HCT116 (cell line): ENCODE measurements at places on chromosomes 5 and 9. TPM values are rescaled to one million over a fixed set of nuclear protein-coding genes. Genes with fewer than 3 reads are reported as not detected.
A peak's percentile ranks its signal among the peaks of the same experiment; 100 is the strongest.

SLIT3 gene
- total RNA-seq: 0.10 TPM

GAS1 gene
- total RNA-seq: 0.07 TPM

SLC24A2 gene
- not detected for total RNA-seq

CHSY3 gene
- 2.3 TPM for total RNA-seq

ARHGEF39 gene
- 29.8 TPM for total RNA-seq

MEIKIN gene
- total RNA-seq: not detected

CTSL gene
- 63.1 TPM for total RNA-seq

EQTN gene
- not detected for total RNA-seq

ALDH1A1 gene
- total RNA-seq: 0.44 TPM

SNX24 gene
- total RNA-seq: 10.8 TPM

FOXD4L3 gene
- total RNA-seq: 0.25 TPM

- H3K4me1 ChIP-seq: no peaks in the 10 kb centered on the region
- no peak overlapping the region for H3K27ac ChIP-seq
- H3K27me3 ChIP-seq: no peaks in the 10 kb centered on the region
- no peak for DNase-seq
- no peak overlapping the region for H3K4me3 ChIP-seq
These were observed 19.0 kb downstream of the TMEM8B start for GRCh38 chr9:35847792-35848572.

DNA sequence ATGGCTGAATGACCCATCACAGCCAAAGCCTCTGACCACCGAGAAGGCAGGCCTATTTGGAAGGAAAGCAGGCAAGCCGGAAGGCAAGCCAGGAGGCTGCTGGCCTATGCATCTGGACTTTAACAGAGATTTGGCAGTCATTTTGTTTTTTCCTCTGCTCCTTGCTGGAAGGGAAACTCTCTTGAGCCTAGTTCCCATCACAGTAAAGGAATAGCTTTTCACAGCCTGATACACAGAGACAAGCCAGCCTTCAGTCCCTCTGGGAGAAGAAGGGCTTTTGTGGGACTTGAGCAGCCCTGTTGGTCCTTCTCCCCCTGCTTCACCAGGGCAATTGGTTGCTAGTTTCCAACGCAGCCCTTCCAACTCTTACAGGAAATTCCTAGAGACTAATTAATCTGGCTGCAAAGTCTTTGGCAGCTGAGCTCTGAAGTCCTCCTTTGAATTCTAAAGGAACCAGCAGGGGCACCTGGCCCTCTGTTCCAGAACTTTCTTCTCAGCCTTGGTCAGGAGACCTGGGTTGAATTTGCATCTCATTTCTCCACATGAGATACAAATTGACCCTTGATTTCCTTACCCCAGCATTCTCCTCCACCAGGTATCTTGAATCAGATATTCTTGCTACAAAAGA, 157.3 kb upstream of the EPB41L4A start:
- H3K4me3 ChIP-seq: no peak overlapping the region
- no peaks in the 10 kb centered on the region for H3K27me3 ChIP-seq
- H3K36me3 ChIP-seq: no peaks in the 10 kb centered on the region
- no peaks in the 10 kb centered on the region for H3K4me1 ChIP-seq
- no peak for DNase-seq
- no peak overlapping the region for H3K27ac ChIP-seq

DNA sequence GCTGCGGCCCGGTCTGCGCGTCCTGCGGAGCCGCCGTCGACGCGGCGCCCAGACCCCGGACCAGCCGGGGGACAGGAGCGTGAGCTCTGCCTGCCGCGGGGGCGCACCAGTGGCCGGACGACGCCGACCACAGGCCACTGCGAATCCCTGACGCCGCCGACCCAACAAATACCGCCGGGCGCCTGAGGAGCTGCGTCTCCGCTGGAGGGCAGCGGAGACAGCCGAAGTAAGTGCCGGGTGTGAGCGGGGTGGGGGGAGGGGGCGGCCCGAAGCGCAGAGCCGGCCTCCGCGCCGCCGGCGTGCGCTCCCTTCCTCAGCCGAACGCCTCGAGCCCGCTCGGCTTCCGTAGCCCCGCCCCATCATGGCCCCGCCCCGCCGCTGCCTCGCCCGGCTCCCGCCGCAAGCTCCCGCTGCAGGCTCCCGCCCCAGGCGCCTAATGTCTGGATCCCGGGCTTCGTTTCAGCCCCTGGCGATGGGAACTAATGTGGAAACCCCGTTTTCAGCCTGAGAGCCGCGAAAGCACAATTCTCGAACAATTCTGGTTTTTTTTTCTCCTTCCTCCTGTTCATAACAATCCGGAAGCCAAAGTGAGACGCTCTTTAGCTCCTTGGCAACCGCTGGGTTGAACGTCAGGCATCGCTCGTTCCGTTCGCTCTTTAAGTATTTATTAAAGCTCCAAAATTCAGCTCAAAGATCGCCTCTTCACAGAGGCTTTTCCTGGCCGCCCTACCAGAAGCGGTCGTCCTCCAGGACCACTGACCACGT, at the start of gene RFK:
RFK (minus strand) TSS at position 232 of the 765 bp plus-strand sequence. CDS start 255 bp downstream, outside the sequence.
- 0 out of 2 replicates have a peak, but pooled peaks cover 11% of the 10 kb centered on the region for H3K36me3 ChIP-seq
- H3K4me1 ChIP-seq: no peaks in the 10 kb centered on the region; the same call in 1 of the 2 replicates
- no peaks in the 10 kb centered on the region for H3K27me3 ChIP-seq
- H3K4me3 ChIP-seq: peak within 1 kb of the TSS; percentile 85
- peak within 1 kb of the TSS; percentile 96 for H3K27ac ChIP-seq

GRCh38 chr5:131147258-131147657, 17.8 kb downstream of the HINT1 start:
- H3K4me1 ChIP-seq: no peaks in the 10 kb centered on the region
- no peaks in the 10 kb centered on the region for H3K27me3 ChIP-seq
- no peak overlapping the region for H3K4me3 ChIP-seq
- H3K36me3 ChIP-seq: no peaks in the 10 kb centered on the region

DNA sequence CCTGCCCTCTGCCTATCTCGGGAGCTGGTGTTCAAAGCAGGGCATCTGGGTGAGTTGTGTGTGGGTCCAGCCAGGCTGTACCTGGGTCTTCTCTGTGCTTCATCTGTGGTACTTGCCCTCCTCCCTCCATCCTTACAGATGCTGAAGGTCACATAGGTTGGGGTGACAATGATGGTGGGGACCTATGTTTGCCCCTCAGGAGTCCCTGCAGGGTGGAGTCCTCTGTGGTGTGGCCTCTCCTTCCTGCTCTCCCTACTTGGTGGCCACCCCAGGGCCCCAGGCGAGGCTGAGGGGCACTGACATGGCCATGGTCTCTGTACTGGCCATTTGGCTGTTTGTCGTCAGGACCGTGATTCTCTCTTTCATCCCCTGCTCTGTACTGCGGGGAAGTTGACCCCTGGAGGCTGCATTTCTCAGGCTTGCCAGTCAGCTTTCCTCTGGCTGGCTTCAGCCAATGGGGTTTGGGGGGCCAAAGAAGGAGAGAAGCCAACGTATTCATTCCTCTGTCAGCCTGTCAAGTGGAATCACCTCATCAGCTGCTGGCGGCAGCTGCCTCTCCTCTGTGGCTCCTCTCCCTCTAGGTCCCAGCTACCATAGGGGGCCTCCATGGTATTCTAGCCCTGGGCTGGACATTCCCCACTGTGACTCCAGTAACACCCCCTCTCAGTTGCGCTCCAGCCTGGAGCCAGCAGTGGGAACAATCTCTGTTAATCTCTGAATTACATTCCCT, 4.6 kb downstream of the DCANP1 start:
- H3K4me1 ChIP-seq: peaks cover 10% of the 10 kb centered on the region; the same call in 1 of the 2 replicates
- no peaks in the 10 kb centered on the region for H3K36me3 ChIP-seq
- H3K4me3 ChIP-seq: no peak overlapping the region
- DNase-seq: no peak

- no peak overlapping the region for H3K4me3 ChIP-seq
- H3K36me3 ChIP-seq: no peaks in the 10 kb centered on the region
- no peaks in the 10 kb centered on the region for H3K4me1 ChIP-seq
- H3K27ac ChIP-seq: no peak overlapping the region
- H3K27me3 ChIP-seq: no peaks in the 10 kb centered on the region
- no peak for DNase-seq
These were observed 38.1 kb downstream of the SEMA6A start for GRCh38 chr5:116536316-116537083.

GRCh38 chr5:53877243-53877642, 316.8 kb downstream of the NDUFS4 start:
- no peak overlapping the region for H3K27ac ChIP-seq
- no peaks in the 10 kb centered on the region for H3K36me3 ChIP-seq
- no peaks in the 10 kb centered on the region for H3K27me3 ChIP-seq
- no peak for DNase-seq
- H3K4me1 ChIP-seq: no peaks in the 10 kb centered on the region
- H3K4me3 ChIP-seq: no peak overlapping the region

- peak overlapping the region; percentile 85 for H3K27ac ChIP-seq
- no peaks in the 10 kb centered on the region for H3K27me3 ChIP-seq
- H3K36me3 ChIP-seq: peaks cover 11% of the 10 kb centered on the region
- H3K4me3 ChIP-seq: peak overlapping the region; percentile 91
- peaks cover 17% of the 10 kb centered on the region; the same call in 1 of the 2 replicates for H3K4me1 ChIP-seq
These were observed 692 bp downstream of the PSAT1 start for GRCh38 chr9:78297672-78297961.

GRCh38 chr5:136682986-136683385, 317.6 kb upstream of the TRPC7 start:
- H3K27ac ChIP-seq: no peak overlapping the region
- H3K4me3 ChIP-seq: no peak overlapping the region
- no peaks in the 10 kb centered on the region for H3K4me1 ChIP-seq
- DNase-seq: no peak

DNA sequence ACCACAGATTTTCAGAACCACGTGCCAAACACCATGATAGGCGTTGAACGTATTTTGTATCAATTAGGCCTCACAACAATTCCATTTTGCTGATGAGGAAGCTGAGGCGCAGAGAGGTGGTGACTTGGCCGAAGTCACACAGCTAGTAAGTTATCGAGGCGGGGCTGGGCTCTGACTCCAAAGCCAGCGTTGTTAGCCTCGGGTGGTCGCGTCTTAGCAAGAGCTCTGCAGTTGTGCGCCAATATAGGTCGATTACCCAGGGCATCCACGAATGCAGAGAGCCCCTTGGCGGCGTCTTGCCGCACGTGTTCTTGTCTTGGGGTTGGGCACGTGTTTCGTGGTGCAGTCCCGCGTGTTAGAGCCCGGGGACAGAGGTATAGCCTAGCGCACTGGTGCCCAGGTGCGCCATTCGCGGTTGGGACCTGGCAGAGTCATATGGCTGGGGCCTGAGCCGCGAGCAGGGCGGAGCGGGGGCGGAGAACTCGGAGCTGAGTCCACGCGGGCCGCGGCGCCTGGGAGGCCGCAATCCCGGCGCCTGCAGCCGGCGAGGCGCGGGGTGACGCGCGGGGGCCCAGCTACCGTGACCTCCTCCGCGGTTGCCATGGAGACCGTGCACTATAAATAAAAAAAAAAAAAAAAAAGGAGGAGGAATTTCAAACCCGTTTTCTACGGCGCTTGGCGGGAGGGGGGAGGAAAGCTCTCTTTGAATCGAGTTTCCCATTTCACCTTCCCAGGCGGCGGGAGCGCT, 62.3 kb downstream of the CXXC5 start:
- no peaks in the 10 kb centered on the region for H3K36me3 ChIP-seq
- H3K4me3 ChIP-seq: peak overlapping the region; percentile 46
- H3K27me3 ChIP-seq: no peaks in the 10 kb centered on the region
- peaks cover 30% of the 10 kb centered on the region for H3K4me1 ChIP-seq
- H3K27ac ChIP-seq: no peak overlapping the region
- no peak for DNase-seq

GRCh38 chr5:94632024-94632423, 13.6 kb downstream of the SLF1 start:
- no peaks in the 10 kb centered on the region for H3K4me1 ChIP-seq
- no peak overlapping the region for H3K27ac ChIP-seq
- no peaks in the 10 kb centered on the region for H3K27me3 ChIP-seq
- no peak for DNase-seq
- no peak overlapping the region for H3K4me3 ChIP-seq

- no peak for DNase-seq
- H3K4me3 ChIP-seq: no peak overlapping the region
- no peaks in the 10 kb centered on the region for H3K27me3 ChIP-seq
- no peaks in the 10 kb centered on the region for H3K4me1 ChIP-seq
- H3K27ac ChIP-seq: no peak overlapping the region
These were observed 234.3 kb downstream of the NR3C1 start for GRCh38 chr5:143168921-143169810.

GRCh38 chr5:52743529-52743928, 44.2 kb upstream of the ITGA1 start:
- H3K4me3 ChIP-seq: no peak overlapping the region
- no peaks in the 10 kb centered on the region for H3K27me3 ChIP-seq
- no peak for DNase-seq
- no peaks in the 10 kb centered on the region for H3K4me1 ChIP-seq
- no peaks in the 10 kb centered on the region for H3K36me3 ChIP-seq

DNA sequence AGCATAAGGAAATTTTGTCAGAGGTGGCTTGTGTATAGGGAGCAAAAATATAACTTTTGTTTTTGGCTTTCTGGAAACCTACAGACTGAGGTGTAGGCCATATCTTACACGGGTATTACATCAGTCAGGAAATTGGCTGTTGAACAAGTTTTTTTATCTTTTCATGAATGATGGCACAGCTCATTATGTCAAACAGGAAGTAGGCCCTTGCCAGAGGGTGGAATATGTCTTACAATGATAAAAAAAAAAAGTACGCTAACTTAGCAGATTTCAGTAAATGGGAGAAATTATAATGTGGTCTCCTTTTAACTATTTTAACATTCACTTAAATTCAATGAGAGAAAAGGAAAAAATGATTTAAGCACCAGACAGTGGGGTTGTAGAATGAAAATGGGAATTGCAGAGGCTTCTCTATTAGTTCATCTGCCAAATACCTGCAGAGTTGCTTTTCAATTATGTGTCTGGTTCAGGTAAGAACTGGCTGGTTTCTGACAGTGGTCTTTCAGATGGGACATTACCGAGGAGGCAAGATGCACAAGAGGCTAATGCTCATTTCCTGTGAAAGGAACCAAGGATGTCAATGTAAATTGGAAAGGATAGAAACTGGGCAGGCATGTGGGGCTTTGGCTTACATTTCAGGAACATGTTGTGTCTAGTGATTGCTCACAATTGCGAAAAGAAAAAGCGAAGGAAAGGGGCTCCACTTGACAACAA, 169.9 kb downstream of the NNT start:
- peaks cover 13% of the 10 kb centered on the region for H3K4me1 ChIP-seq
- H3K36me3 ChIP-seq: no peaks in the 10 kb centered on the region
- peak; percentile 44 for DNase-seq

- no peak for DNase-seq
- H3K27ac ChIP-seq: no peak overlapping the region
- no peak overlapping the region for H3K4me3 ChIP-seq
- no peaks in the 10 kb centered on the region for H3K27me3 ChIP-seq
- no peaks in the 10 kb centered on the region for H3K4me1 ChIP-seq
- no peaks in the 10 kb centered on the region for H3K36me3 ChIP-seq
These were observed 243.0 kb upstream of the PTPRD start for GRCh38 chr9:10855847-10856246.
